Activated T-cell treated with anti-CD3 and anti-CD28 coated beads, Interleukin-2, amount 50 U/mL, for 72 hours (primary cell): ENCODE measurements at places on chromosomes 1 and 21. TPM values are rescaled to one million over a fixed set of nuclear protein-coding genes. Genes with fewer than 3 reads are reported as not detected.

The CRYAA gene
- not detected for total RNA-seq

The CXADR gene
- 0.23 TPM for total RNA-seq

DNA sequence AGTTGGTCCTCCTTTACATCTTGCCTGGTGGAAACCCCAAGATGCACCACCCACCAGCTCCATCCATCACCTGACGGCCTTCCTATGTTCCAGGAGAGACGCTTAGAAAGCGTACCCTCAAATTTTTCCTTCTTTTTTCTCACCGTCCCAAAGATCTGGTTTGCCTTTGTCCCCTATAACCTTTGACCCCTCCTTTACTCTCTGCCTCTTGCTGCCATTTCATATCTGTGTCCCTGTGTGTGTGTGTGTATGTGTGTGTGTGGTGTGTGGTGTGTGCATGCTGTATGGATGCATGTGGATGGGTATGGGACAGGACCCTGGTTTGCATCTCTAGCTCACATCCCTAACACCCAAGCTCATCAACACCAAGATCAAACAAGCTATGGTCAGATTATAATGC is 22.2 kb upstream of the IPO9 start:
- no peak overlapping the region for H3K27ac ChIP-seq
- H3K27me3 ChIP-seq = no peaks in the 10 kb centered on the region
- no peak overlapping the region for H3K4me3 ChIP-seq
- H3K36me3 ChIP-seq = no peaks in the 10 kb centered on the region
- no peaks in the 10 kb centered on the region for H3K4me1 ChIP-seq

DNA sequence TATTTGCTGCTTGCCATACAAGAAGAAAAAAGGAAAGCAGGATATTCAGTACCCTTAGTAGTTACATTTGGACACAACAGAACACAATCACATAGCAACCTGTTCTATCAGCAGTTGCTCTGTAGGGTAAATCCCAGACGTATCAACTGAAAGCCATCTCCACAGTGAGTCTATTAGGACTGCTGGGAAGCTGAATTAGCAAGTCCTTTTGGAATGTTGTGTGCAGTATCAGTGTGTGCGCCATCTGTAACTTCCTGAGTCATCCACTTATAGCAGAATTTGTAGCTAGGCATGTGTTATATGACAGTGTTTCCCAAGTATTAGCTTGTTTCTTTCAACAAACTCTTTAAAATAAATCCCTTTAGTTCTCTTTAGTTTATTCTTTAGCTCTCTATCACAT is 21.3 kb downstream of the CCDC30 start:
- no peak overlapping the region for H3K4me3 ChIP-seq
- no peaks in the 10 kb centered on the region for H3K27me3 ChIP-seq
- H3K36me3 ChIP-seq = no peaks in the 10 kb centered on the region
- no peak for DNase-seq
- H3K27ac ChIP-seq = no peak overlapping the region

- DNase-seq = no peak
- no peaks in the 10 kb centered on the region for H3K4me1 ChIP-seq
- H3K27ac ChIP-seq = no peak overlapping the region
These were observed 131.3 kb downstream of the PATJ start for GRCh38 chr1:61873581-61873980.

DNA sequence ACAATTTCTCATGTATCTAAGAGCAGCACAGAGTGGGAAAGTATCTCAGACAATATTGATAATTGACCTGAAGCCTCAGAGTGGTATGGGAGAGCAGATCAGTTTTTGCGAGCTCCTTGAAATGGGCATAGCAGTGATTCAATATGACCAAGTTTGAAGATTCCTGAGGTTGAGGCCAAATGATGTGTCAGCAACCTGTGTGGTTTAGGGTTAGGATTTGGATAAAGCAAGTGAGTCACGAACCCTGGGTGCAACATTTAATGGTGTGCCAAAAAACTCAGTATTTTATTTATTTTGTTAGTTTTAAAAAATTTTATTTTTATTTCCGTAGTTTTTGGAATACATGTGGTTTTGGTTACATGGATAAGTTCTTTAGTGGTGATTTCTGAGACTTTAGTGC is 92.5 kb upstream of the C21orf91 start:
- DNase-seq = no peak
- no peak overlapping the region for H3K4me3 ChIP-seq
- H3K27ac ChIP-seq = no peak overlapping the region
- H3K27me3 ChIP-seq = no peaks in the 10 kb centered on the region
- no peaks in the 10 kb centered on the region for H3K36me3 ChIP-seq

DNA sequence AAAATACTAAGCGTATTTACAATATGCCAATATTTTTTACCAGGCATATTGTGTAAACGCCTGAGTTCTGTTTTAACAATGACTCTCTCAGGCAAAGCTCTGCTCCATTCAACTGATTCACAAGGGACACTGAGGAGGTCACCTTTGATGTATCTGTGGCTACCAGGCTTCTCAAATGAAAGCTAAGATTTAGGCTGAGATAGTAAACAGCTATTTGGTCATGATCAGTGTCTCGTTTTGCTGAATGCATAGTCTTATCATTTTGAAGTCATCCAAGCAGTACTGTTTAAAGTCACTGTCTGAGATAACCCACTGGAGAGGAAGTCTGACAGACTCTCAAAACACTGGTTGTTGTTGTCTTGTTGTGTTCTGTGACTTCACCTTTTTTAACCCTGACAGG is 13.7 kb upstream of the PLPPR5 start:
- no peaks in the 10 kb centered on the region for H3K27me3 ChIP-seq
- no peak for DNase-seq
- H3K27ac ChIP-seq = no peak overlapping the region
- no peak overlapping the region for H3K4me3 ChIP-seq
